Kidney (tissue), 22 donors: ENCODE measurements at places on chromosomes 3 and 15. TPM values are rescaled to one million over a fixed set of nuclear protein-coding genes. Genes with fewer than 3 reads are reported as not detected.

GRCh38 chr15:29396176-29396811, 126.7 kb upstream of the NSMCE3 start:
- no peak for DNase-seq

DNA sequence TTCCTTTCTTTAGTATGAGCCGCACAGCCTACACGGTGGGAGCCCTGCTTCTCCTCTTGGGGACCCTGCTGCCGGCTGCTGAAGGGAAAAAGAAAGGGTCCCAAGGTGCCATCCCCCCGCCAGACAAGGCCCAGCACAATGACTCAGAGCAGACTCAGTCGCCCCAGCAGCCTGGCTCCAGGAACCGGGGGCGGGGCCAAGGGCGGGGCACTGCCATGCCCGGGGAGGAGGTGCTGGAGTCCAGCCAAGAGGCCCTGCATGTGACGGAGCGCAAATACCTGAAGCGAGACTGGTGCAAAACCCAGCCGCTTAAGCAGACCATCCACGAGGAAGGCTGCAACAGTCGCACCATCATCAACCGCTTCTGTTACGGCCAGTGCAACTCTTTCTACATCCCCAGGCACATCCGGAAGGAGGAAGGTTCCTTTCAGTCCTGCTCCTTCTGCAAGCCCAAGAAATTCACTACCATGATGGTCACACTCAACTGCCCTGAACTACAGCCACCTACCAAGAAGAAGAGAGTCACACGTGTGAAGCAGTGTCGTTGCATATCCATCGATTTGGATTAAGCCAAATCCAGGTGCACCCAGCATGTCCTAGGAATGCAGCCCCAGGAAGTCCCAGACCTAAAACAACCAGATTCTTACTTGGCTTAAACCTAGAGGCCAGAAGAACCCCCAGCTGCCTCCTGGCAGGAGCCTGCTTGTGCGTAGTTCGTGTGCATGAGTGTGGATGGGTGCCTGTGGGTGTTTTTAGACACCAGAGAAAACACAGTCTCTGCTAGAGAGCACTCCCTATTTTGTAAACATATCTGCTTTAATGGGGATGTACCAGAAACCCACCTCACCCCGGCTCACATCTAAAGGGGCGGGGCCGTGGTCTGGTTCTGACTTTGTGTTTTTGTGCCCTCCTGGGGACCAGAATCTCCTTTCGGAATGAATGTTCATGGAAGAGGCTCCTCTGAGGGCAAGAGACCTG, 13.2 kb downstream of the GREM1 start:
- DNase-seq, result peak; percentile 83

The ROBO1 gene
- polyA plus RNA-seq, result 2.1 TPM

DNA sequence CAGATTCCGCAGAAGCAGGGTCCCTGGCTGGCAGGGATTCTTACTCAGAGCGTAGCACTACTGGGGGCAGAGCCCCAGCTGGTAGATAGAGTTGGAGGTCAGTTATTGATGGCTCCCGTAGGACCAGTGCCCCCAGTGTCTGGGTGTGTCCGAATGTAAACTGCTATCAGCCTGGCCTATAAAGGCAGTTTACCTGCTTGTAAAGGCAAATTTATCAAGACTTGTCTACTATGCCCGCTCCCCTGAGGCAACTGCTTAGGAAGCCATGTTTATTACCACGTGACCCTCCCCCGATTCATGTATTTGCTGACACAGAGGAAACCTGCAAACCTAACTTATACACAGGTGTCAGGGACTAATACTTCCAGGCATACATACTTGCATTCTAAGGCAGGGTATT, 607 bp upstream of the PPP1R14D start:
- DNase-seq, result no peak

DNA sequence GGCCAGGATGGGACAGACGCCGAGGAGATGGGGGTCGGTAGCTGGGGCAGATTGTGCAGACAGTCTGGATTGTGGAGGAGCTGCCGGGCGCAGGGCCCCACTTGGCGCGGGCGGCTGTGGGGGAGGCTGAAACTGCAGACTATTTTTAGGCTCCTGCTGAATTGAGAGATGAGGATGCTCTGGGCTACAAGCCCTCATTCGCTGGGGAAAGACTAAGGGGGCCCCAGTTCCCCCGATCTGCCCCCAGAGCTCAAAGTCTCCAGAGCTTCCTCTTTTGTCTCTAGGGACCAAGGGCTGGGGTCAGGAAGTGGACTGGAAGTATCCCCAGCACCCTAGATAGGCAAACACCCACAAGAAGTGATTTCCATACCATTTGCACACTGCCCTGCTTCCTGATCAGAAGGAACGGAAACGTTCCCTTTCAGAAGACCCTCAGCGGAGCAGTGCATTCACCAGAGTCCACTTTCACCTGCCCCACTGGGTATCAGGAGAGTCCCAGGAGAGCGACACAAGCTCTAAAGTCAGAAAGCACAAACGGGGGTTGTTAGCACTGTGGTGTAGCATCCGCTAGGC, 29.7 kb downstream of the SEMA7A start:
- no peak for DNase-seq

GRCh38 chr3:127791221-127791913, 30.9 kb downstream of the MGLL start:
- peak; percentile 83 for DNase-seq

- no peak for DNase-seq
Observed at GRCh38 chr15:39589815-39590644, 9.2 kb downstream of the THBS1 start.

DNA sequence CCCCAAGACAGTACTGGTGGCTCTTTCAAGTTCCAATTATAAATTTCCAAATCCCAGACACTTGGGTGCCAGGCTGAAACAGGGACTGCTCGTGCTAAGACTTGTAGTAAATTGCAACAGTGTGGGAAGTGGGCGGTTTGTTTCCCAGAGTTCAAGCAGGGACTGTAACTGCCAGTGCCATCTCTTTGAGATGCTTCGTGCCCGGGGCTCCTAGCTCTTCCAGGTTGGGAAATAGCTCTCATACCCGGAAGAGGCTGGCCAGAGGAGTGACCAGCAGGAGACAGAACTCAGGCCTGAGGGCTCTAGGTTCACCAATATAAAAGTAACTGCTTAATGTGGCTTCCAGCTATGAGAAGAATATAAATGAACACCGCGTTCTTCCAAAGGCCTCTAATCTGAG, 54.0 kb upstream of the NEO1 start:
- DNase-seq, result no peak

The SCAMP2 gene
- polyA plus RNA-seq, result 87.9 TPM

GRCh38 chr3:89504432-89504831, 397.0 kb downstream of the EPHA3 start:
- DNase-seq, result no peak

The ADAM10 gene
- polyA plus RNA-seq, result 19.5 TPM

DNA sequence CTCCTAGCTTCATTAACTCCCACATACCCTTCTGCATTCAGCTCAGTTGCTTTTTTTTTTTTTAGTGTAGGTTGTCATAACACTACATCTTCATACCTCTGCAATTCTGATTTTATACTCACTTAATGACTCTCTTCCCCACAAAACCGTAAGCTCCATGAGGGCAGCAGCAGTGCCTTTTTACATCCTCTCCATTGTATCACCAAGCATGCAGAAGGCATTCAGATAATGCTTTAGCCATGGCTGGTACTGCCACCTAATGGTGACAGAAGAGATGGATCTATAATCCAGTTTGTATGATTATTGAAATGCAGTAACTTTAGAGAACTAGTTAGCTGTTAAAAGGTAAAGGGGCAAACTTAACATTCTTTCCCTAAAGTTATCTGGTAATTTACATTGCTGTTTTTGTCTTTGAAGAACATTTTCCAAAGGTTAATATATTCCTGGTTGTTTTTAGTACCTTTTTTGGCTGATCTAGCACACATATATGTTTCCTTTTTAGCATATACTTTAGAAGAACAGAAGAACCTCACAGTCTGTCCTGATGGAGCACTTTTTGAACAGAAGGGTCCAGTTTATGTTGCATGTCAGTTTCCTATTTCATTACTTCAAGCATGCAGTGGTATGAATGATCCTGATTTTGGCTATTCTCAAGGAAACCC, 36.8 kb downstream of the ATP1B3 start:
- DNase-seq, result no peak

- DNase-seq, result no peak
Observed at GRCh38 chr3:68996356-68996995, 17.0 kb downstream of the EOGT start.

The ZBBX gene
- polyA plus RNA-seq, result 0.73 TPM

The LIPH gene
- polyA plus RNA-seq, result 3.2 TPM

- no peak for DNase-seq
Observed at GRCh38 chr15:26355472-26356074, 417.3 kb downstream of the GABRB3 start.

- no peak for DNase-seq
Observed at GRCh38 chr3:15405448-15406050, 21.8 kb downstream of the METTL6 start.

DNA sequence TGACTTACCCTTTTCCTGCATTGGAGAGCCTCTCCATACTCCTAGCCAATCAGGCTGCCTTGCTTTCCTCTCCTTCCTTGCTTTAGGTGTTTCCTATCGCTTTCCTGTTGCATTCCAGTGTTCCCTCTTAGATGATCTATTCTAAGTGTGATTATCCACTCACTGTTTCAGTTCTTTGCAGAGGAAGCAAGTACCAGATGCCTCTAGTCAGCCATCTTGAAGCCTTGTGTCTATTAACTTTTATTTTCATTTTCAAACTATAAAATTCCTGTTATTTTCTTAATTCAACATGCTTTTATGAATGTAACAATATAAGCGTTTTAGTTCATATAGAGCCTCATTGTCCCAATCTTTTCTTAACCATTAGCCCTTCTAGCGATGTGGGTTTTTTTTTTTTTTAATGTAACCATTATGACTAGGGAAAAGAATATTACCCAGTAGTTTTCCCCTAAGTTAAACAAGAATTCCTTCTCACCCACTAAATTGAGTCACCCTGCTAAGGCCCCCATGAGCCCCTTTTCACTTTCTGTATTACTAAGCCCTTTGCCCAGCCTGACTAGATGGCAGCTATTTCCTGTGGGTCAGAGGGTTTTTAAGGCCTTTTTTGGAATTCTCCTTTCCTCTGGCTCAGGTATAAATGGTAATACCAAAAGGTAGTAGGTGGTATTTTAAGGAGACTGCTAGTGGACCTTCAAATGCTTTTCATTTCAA, 229.4 kb upstream of the CTNNB1 start:
- no peak for DNase-seq

DNA sequence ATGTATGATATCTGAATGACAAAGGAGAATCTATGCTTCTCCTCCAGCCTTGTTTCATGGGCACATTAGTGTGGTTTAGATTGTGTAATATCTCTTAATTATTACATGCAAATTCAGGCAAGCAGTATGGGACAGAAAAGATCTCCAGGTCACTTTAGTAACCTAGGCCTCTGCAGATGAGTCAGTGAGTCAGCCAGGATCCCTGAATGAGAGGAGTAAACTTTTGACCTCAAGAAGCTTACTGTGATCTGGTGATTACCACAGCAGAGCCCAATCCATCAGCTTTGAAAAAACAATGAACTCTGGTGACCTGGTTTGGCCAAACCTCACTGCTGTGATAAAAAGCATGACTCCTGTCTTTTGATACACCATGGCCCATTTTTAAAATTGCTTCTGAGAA, 107.8 kb downstream of the LRRN1 start:
- no peak for DNase-seq

DNA sequence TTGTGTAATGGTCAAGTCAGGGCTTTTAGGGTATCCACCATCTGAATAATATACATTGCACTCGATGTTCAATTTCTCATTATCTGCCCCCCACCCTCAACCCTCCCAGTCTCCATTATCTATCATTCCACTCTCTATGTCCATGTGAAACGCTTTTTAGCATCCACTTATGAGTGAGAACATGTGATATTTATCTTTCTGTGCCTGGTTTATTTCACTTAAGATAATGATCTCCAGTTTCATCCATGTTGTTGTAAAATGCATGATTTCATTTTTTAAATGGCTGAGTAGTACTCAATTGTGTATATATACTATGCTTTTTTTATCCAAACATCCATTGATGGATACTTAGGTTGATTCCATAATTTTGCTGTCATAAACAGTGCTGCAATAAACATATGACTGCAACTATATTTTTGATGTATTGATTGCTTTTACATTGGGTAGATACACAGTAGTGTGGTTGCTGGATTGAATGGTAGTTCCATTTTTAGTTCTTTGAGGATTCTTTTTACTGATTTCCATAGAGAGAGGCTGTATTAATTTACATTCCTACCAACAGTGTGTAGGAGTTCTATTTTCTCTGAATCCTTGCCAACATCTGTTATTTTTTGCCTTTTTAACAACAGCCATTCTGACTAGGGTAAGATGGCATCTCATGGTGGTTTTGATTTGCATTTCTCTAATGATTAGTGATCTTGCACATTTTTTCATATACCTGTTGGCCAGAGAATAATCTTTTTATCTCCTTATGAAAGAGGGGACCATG, 332.9 kb upstream of the TGFBR2 start:
- no peak for DNase-seq

The PLSCR5 gene
- polyA plus RNA-seq, result not detected

The SYNM gene
- polyA plus RNA-seq, result 4.5 TPM

The NME9 gene
- polyA plus RNA-seq, result 0.73 TPM

- no peak for DNase-seq
Observed at GRCh38 chr3:94937980-94938379, 875.1 kb downstream of the NSUN3 start.
